Mammary epithelial cell (primary cell): ENCODE measurements at places on chromosomes 6 and 20.

GRCh38 chr20:40882152-40882551 is 146.5 kb upstream of the TOP1 start:
- DNase-seq, result no peak

DNA sequence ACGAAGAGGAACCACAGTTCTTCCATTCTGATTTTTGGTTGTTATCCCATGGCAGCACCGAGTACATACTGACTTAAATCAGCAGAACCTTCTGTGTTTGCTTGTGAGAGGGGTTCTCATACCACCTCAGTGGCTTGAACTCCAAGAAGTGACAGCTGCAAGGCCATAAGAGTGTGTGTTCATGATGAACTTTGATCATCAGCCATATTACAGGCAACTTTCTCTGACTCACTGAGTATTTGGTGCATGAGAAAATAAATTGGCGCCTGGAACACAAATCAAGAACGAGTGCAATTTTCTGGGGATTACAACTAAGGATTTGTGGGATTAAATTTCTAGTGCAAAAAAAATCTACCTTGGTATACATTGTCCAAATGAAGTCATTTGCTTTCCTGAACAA is 68.9 kb downstream of the CYP39A1 start:
- DNase-seq, result no peak

- DNase-seq, result no peak
Observed at GRCh38 chr20:33897313-33897912, 86.3 kb downstream of the CHMP4B start.

GRCh38 chr6:43627008-43627825 is 1.8 kb downstream of the GTPBP2 start:
- peak; percentile 89 for DNase-seq

- no peak for DNase-seq
Observed at GRCh38 chr6:3665608-3666007, 85.9 kb downstream of the PXDC1 start.

DNA sequence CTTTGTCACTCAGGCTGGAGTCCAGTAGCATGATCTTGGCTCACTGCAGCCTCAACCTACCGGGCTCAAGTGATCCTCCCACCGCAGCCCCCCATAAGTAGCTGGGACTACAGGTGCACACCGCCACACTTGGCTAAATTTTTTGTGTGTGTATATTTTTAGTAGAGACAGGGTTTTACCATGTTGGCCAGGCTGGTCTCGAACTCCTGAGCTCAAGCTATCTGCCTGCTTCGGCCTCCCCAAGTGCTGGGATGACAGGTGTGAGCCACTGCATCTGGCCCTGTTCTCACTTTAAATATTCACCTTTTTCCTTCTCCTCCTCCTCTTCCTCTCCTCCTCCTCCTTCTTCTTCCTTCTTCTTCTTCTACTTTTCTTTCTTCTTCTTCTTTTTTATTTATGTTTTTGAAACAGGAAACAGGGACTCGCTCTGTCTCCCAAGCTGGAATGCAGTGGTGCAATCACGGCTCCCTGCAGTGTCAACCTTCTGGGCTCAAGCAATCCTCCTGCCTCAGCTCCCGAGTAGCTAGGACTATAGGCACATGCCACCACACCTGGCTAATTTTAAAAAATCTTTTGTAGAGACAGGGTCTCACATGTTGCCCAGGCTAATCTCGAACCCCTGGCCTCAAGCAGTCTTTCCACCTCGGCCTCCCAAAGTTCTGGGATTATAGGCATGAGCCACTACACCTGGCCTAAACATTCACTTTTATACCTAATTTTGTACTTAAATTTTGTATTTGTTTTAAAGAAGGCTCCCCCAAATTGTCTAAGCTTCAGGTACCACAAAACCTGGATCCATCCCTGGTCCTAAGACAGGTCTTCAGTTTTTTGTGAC is 47.2 kb upstream of the NCOA3 start:
- no peak for DNase-seq

DNA sequence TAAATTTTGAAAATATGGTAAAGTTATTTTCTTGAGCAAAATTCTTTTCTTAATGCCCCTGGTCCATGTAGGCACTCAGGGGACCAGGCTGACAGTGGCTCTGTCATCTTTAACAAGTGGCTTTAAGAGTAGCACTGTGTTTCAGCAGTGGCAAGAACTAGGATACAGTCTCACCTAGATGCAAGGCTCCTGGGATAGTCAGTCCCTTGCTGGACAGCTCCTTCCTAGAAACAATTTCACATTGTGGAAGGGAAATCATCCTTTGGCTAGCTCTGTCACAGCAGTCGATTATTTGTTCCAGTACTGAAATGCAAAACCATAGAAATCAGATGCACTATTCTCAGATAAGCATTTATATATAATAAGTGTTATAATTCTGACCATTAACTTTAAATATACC is 175.4 kb upstream of the KCNQ5 start:
- no peak for DNase-seq

DNA sequence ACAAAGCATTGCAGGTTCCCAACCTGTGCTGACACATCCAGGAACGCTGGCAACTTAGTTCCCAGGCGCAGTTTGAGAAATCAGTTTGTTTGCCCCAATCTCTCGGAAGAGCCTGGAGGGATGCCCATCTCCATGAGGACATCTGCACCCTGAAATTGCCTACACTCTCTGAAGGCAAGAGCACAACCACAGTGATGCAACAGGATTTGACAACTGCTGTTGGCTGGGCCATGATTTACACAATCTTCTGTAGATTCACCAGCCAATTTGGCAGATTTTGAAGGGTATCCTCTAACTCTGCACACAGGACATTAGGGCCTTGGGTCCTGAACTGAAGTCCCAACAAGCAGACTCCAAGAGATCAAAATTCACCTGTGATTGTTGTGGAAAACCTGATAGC is 3.4 kb downstream of the APMAP start:
- no peak for DNase-seq

- DNase-seq, result no peak
Observed at GRCh38 chr6:137666202-137666774, 172.1 kb upstream of the OLIG3 start.

- DNase-seq, result no peak
Observed at GRCh38 chr6:25010176-25010575, 74.4 kb upstream of the RIPOR2 start.

GRCh38 chr20:59412875-59413284 is 112.5 kb downstream of the EDN3 start:
- no peak for DNase-seq

- peak; percentile 70 for DNase-seq
Observed at GRCh38 chr6:53627391-53628218, 38.0 kb downstream of the KLHL31 start.

- DNase-seq, result no peak
Observed at GRCh38 chr6:83062225-83062624, 3.4 kb downstream of the UBE3D start.

DNA sequence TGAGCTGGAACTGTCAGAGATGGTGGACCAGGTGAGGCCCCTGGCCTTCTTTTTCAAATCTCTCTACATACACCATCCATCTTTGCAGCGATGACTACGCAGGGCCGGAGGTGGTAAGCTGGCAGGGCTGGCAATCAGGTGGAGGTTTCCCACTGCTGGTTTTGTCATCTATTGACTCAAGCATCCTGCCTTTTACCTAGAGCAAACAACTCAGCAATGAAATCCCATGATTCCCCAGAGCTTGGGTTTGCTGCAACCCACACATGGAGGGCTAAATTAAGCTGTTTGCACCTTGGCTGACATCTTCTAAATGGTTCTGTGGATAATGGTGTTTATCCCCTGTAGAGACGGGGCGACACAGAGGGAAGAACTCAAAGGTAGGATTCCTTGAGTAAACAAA is 170.2 kb downstream of the SCP2D1 start:
- DNase-seq, result no peak

GRCh38 chr6:137791281-137792159 is 75.5 kb upstream of the TNFAIP3 start:
- no peak for DNase-seq

GRCh38 chr20:11734431-11734830 is 183.3 kb upstream of the BTBD3 start:
- no peak for DNase-seq

GRCh38 chr6:154438882-154439415 is 71.5 kb downstream of the CNKSR3 start:
- no peak for DNase-seq

- no peak for DNase-seq
Observed at GRCh38 chr6:107711412-107712236, 112.5 kb downstream of the SCML4 start.

DNA sequence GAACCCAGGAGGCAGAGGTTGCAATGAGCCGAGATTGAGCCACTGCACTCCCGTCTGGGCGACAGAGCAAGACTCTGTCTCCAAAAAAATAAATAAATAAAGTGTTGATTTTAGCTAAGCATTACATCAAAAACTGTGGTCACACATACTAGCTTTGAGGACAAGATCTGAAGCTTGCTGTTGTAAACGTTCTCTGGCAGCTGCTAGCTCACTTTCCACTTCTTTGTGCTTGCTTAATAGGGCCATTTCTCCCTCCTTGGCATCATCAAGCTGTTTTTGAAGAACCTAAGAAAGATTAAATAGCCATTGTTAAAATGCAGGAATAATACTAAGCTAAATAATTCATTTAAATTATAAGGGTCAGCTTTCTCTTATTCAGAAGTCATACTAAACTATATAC is 55.7 kb downstream of the FAM184A start:
- no peak for DNase-seq

- DNase-seq, result no peak
Observed at GRCh38 chr6:99940582-99940981, 53.4 kb downstream of the MCHR2 start.

GRCh38 chr6:119314885-119315272 is 34.7 kb downstream of the MAN1A1 start:
- DNase-seq, result no peak

DNA sequence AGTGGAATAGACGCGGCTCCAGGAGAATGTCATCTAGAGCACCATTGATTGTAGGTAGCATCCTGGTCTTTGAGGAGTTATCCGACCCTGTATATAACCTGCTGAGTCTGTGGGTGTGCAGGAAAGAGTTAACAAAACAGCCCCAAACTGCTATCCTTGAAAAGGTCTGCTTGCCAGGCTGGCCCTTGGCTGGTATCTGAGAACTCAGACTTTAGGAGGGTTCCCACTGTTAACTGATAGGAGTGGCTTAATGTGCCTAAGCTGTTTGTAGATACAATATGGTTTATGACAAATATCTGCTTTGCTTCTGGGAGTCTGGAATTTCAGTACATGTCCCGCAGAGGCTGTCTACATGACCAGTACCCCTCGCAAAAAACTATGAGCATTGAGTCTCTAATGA is 27.6 kb upstream of the MCUR1 start:
- DNase-seq, result no peak
